Occipital lobe (tissue), 3 donors: ENCODE measurements at places on chromosomes 7 and 10.

GRCh38 chr10:88032566-88032965, 169.1 kb downstream of the PTEN start:
- no peak for DNase-seq

GRCh38 chr7:21916176-21916575, 29.5 kb downstream of the CDCA7L start:
- DNase-seq, result no peak

DNA sequence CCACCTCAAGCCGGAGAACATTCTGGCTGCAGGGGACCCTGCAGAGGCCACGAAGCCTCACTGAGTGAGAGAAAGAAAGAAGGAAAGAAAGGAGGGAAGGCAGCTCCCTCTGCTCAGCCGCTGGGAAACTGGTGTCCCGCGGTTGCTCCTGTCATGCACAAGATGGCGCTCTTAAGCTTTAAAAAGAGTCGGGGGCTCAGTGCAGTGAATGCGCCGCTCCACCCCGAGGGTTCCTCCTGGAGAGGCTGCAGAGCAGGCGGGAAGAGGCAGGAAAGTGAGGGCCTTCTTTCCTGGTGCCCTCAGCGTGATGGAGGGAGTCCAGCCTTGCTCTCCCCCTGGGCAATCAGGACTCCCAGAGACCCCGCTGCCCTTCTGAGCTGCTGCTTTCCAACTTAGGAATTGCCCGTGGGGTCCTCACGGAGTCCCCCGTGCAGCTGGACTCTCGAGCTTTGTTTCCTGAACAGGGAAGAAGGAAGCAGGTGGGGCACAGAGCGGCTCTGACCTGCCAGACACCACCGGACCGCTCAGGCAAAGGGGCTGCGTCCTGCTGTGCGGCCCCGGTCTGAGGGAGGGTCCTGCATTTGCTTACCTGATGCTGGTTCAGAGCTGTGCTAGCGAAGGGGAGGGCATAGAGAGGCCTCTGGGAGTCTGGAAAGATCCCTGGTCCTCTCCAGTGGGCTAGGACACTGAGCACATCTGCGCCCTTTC, 141.9 kb upstream of the MKI67 start:
- no peak for DNase-seq

GRCh38 chr7:121282129-121282528, 46.7 kb upstream of the WNT16 start:
- DNase-seq, result no peak

GRCh38 chr7:157980774-157981173, 606.8 kb downstream of the PTPRN2 start:
- no peak for DNase-seq

DNA sequence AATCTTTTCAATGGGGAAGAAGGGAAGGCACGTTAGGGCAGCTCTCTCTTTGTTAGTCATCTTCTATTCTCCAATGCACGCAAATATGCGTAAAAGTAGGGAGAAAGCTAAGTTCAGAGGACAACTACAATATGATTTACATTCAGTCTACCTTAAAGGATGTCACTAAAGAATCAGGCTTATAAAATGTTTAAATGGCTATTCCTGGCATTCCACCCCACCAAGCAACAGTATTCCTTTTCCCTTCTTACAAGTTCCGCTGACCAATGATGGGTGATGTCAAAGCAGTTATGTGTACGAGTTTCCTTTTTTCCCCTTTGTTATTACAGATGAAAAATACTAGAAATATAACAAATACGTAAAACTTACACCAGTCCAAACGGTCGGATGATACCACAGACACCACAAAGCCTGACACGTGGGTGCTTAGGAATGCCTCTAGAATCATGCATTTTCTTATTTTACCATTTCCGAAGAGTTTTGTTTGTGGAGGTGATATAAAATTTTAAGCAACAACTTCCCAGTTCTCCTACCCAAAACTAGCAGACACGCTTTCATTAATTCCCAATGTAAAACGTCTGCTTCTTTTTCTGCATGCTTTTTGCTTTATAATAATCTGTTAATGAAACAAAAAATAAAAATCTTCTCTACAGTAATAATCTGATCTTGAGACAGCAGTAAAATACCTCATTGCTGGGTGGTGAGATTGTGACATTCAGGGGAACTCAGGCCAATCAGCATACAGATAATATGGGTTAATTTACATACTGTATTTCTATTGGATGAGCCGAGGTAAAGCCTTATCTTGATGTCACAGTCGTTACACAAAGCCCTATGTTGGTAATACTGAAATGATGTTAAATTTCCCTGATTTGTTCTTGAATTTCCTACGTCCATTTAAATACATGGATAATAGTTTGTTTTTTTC, 708 bp upstream of the GPR85 start:
- no peak for DNase-seq

DNA sequence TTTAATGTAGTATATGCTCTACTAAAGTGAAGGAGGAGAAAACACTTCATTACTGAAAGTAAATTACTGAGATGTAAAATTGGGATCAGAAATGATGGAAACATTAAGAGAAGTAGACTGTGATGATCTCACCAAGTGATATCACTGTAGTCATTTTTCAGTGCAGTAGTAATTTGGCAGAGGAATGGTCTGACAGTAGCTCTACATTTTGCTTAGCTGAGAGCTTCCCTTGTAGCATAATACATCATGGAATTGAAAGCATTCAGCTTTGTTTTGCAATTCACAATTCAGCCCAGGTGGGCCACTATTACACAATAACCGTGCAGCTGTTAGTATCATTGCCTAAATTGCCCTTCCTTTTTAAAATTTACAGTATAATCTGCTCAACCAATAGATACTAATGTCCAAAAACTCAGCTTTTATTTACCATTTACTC, 19.4 kb upstream of the CABCOCO1 start:
- no peak for DNase-seq

- DNase-seq, result no peak
Observed at GRCh38 chr7:24576171-24577025, 3.1 kb downstream of the PALS2 start.

- no peak for DNase-seq
Observed at GRCh38 chr7:50088463-50089129, 4.5 kb downstream of the ZPBP start.

DNA sequence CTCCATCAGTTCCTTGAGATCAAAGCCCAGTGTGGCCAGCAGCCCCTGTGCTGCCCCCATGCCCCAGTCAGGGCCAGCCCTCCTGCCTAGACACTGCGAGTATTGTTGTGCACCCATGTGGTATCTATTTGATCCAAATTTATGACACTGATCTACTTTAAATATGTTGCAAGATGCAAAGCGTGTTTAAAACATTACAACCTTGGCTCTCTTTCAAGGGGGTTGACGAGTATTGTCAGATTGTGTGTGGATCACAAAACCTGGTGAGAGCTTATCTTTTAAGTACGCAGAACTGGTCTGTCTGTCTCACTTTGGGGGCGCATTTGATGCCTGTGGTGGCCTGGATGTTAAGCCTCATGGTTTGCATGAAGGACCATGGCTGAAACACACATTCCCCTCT, 108.9 kb downstream of the COL13A1 start:
- no peak for DNase-seq

GRCh38 chr10:132310701-132311337, 3.1 kb upstream of the STK32C start:
- DNase-seq, result no peak

GRCh38 chr7:66634816-66635215, 6.1 kb downstream of the KCTD7 start:
- no peak for DNase-seq

DNA sequence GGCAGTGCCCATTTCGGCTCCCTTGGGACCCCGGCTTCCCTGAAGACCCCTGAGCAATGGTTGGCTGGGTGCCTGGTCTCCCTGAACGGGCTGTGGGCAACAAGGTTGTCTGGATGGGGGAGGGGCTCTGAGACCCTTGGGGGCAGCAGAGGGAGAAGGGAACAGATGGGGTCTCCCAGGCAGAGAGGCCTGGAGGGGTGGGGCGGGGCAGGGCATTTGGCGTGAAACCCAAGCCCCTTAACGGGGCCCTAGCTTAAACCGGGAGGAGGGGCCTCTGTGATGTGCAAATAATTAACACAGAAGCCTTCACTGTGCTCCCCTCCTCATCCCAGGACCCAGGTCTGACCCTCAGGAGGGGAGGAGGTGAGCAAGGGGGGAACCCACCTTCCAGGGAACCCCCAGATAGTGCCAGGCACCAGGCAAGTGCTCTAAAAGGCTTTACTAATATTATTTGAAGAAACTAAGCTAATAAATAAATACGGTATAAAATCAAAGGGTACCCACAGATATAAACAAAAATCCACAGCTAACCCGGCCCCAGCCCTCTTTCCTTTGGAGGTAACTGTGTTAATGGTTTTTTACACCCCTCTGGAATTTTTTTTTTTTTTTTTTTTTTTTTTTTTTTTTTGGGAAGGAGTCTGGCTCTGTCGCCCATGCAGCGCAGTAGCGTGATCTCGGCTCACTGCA, 170.8 kb downstream of the RNF216 start:
- no peak for DNase-seq

DNA sequence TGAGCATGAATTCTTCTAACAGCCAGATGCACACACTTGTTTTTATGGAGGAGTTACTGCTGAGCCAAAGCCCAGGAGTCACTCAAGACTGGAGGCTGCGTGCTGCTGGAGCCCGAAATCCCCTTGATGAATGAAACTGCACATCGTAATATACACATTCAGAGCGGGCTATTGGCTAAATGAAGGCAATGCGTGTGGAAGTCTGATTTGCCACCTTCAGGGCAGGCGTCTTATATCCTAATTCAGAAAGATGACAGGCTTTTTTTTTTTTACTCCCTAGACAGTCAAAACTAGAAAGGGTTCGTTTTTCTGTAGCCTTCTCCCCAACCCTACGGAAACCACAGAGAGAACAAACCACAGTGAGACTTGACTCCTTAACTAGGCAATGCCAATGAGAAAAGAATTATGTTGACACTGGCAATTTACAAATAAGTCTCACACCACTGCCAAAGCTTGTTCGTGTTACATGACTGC, 227.2 kb upstream of the KLF14 start:
- DNase-seq, result no peak

DNA sequence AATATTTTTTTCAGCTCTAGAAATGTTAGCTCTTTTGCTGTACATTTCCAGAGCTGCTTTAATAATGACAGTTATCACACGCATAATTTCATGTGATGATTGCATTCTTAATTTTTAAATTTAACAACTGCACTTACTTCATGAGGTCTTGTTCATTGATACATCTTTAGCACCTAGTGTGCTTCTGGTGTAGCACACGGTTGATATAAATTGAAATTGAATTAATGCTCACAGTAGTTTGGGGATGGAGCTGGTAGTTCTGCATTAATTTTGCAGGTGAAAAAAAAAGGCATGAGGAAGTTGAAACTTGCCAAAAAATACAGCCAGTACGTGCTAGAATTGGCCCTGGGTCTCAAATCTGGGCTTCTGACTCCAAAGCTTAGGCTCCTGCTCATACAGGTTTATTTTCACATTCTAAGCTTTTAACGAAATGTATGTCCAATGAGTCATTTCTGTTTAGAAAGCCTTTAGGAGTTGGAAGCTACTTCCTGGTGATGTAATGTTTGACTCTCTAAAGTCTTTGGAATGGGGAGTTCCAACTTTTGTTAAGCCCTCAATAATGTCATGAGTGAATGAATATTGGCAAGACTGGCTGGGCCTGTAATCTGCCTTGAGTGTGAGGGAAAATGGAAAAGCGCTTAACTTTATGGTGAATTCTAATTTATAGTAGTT, 62.5 kb downstream of the DAGLB start:
- DNase-seq, result no peak

GRCh38 chr7:33766405-33766804, 138.9 kb upstream of the BMPER start:
- DNase-seq, result no peak

GRCh38 chr10:119602241-119603095, 5.7 kb upstream of the TIAL1 start:
- DNase-seq, result no peak

GRCh38 chr7:102208826-102209225, 77.8 kb upstream of the SH2B2 start:
- peak; percentile 52 for DNase-seq

DNA sequence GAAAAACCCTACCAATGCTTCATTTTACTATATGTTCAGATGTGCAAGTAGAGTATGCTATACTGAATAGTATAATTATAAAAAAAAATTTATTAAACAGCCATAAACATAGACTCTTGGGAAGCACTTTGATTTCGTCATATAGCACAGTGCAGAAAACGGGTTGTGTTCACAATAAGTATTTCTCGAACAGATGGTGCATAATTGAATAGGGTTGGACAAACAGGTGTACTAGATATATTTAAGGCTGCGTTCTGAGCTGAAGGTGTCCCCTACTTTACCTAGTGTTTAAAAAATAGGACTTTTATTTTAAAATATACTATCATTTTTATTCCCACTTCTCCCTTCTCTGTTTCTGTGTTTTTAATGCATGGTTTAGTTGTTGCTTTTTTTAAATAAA, 841.5 kb downstream of the ANKRD7 start:
- no peak for DNase-seq

DNA sequence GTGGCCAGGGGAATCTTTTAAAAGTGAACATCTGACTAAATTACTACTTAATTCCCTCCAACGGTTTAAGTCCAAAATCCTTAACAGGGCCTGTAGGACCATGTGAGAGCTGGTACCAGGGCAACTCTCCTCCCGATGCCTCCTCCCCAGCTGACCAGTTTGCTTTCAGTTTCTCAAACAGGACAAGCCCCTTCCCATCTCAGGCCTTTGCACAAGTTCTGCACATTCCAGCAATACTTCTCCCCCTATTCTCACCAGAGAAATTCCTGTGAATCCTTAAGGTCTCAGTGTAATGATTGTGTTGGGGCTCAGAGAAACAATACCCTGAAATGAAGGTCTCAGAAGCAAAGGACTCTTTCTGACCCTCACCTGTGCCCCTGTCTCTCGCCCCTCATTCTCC, 8.0 kb upstream of the CALHM1 start:
- DNase-seq, result no peak

DNA sequence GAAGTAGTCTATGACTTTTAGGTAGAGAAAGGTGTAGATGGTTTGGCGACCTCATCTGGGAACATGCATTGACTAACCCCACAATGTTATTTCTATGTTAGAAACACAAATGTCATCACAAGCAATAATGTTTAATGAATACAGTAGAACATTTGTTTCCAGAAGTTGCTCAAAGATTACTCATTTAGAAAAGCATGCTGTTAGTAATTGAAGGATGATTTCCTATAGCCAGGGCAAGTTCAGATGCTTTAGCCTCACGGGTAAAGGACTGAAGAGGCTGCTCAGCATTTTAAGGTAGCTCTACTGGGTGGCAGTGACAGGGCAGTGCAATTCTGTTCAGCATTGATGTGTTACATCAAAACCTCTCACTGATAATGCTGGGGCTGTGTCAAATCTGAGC, 199.3 kb upstream of the FZD1 start:
- no peak for DNase-seq

DNA sequence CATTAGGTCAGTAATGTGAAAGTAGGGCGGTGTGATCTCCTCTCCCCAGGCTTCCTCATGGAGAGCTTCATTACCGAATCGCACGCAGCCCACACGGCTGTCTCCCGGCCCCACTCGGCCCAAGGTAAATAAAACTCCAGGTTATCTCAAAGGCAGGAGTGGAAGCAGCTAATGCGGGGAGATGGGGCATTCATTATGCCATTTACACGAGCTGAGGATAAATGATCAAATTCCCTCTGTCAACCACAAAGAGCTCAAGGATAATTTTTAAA, 93.5 kb downstream of the ADARB2 start:
- DNase-seq, result no peak

GRCh38 chr10:71225291-71226058, 13.1 kb downstream of the UNC5B start:
- DNase-seq, result peak; percentile 67

- DNase-seq, result no peak
Observed at GRCh38 chr10:70455213-70455630, 13.7 kb upstream of the NODAL start.

GRCh38 chr10:24791084-24791726, 67.5 kb upstream of the ARHGAP21 start:
- DNase-seq, result no peak
